Aorta (tissue), 5 donors: ENCODE measurements at places on chromosomes 12 and 14. TPM values are rescaled to one million over a fixed set of nuclear protein-coding genes. Genes with fewer than 3 reads are reported as not detected.

The CDC42BPB gene
- 101 TPM for total RNA-seq

The DPPA3 gene
- total RNA-seq, result not detected

The LRRK2 gene
- total RNA-seq, result 42.0 TPM

The ENDOU gene
- 1.7 TPM for total RNA-seq

DNA sequence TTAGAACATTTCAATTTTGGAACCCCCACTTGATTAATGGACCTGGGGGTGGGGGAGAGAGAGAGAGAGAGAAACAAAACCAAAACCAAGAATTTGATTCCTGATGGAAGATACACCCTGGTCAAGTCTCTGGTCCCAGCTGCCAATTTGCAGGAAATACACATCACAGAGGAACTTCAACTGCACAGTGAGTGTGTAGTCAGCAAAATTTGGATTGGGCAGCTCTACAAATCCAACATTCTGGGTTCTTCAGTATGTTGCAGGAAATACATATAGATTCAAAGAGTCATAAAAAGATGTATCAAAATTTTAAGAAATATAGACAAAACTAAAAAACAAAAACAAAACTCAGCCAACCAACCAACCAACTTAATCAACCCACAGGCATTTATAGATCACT is 17.4 kb downstream of the DNAH10 start:
- H3K27me3 ChIP-seq, result no peaks in the 10 kb centered on the region
- H3K4me3 ChIP-seq, result no peak overlapping the region
- no peak for DNase-seq

DNA sequence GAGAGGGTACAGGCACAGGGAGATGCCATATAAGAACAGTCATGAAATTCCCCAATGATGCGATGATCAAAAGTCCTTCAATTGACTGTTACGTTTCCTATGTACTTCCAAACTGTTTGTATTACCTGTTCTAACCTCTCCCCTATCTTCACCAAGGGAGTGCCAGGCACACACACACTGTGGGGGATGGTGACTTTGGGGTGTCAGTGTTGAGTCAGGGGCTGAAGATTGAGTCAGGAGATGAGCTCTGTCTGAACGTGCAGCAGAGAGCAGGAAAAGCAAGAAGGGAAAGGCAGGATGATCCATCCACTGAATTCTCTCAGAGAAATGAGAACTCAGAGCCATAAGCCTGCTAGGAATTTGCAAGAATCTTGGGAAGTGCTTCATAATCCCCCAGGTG is 153.4 kb downstream of the EFCAB11 start:
- DNase-seq, result no peak
- H3K27me3 ChIP-seq, result no peaks in the 10 kb centered on the region
- H3K27ac ChIP-seq, result no peak overlapping the region

- H3K4me1 ChIP-seq, result peaks cover 1% of the 10 kb centered on the region
- H3K36me3 ChIP-seq, result no peaks in the 10 kb centered on the region
- DNase-seq, result no peak
- no peaks in the 10 kb centered on the region for H3K27me3 ChIP-seq
- no peak overlapping the region for H3K27ac ChIP-seq
Observed at GRCh38 chr12:93198086-93198485, 179.6 kb upstream of the NUDT4 start.

DNA sequence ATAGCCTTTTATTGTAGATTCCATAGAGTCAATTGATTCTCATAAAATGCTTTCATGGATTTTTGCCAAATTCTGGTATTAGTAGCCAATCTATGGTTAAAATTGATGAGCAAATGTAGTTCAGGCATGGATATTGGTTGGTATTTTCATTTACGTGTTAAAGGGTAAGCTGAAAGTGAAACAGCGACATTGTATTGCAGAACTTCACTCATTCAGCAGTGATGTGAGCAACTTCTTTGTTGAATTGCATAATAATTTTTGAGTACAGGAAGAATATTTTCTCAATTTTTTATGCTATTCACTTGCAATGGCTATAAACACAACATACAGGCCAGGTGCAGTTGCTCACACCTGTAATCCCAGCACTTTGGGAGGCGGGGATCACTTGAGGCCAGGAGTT is 24.2 kb upstream of the FAM222A start:
- no peaks in the 10 kb centered on the region for H3K36me3 ChIP-seq
- no peak overlapping the region for H3K4me3 ChIP-seq
- H3K27me3 ChIP-seq, result no peaks in the 10 kb centered on the region
- no peak for DNase-seq
- H3K27ac ChIP-seq, result no peak overlapping the region

DNA sequence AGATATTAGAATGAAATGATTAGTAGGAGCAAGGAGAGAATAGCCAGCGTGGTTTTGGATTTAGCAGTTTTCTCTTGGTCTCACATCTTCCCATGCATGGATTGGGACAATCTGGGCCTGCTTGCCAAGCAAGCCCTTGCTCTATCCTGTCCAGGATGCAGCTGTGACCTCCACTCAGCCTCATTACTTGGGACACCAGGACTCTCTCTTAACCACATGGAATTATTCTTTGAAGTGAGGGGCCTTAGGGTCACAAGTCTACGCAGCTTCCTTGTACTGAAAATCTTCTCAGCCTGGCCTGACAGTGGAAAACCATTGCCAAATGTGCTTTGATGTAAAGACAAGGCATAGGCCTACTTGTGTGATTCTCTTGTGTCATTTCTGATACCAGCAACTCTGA is 28.0 kb upstream of the DCN start:
- no peaks in the 10 kb centered on the region for H3K36me3 ChIP-seq
- H3K27me3 ChIP-seq, result no peaks in the 10 kb centered on the region
- H3K4me3 ChIP-seq, result no peak overlapping the region
- DNase-seq, result no peak
- no peak overlapping the region for H3K27ac ChIP-seq
- no peaks in the 10 kb centered on the region for H3K4me1 ChIP-seq

DNA sequence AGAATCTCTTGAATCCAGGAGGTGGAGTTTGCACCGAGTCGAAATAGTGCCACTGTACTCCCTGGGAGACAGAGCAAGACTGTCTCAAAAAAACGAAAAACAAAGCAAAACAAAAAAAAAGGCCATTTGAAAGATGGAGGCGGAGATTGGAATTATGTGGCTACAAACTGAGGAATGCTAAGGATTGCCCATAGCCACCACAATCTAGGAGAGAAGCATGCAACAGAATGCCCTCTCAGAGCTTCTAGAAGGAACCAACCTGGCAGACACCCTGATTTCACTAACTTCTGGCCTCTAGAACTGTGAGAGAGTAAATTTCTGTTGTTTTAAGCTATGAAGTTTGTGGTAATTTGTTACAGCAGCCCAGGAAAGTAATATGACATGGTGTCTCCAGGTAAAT is 50.1 kb upstream of the LIMA1 start:
- H3K27me3 ChIP-seq, result no peaks in the 10 kb centered on the region
- no peak for DNase-seq
- no peak overlapping the region for H3K4me3 ChIP-seq
- H3K36me3 ChIP-seq, result no peaks in the 10 kb centered on the region
- H3K27ac ChIP-seq, result no peak overlapping the region

GRCh38 chr12:57729321-57729844 is 9.2 kb downstream of the AGAP2 start:
- DNase-seq, result no peak
- H3K27ac ChIP-seq, result no peak overlapping the region
- H3K4me1 ChIP-seq, result no peaks in the 10 kb centered on the region
- no peaks in the 10 kb centered on the region for H3K36me3 ChIP-seq

GRCh38 chr14:69620211-69620611 is 8.8 kb downstream of the SUSD6 start:
- H3K4me3 ChIP-seq, result no peak overlapping the region
- no peak for DNase-seq
- H3K27ac ChIP-seq, result no peak overlapping the region
- H3K4me1 ChIP-seq, result peaks cover 10% of the 10 kb centered on the region
- H3K36me3 ChIP-seq, result no peaks in the 10 kb centered on the region

GRCh38 chr14:72318648-72319047 is 386.4 kb downstream of the RGS6 start:
- no peaks in the 10 kb centered on the region for H3K4me1 ChIP-seq
- H3K27me3 ChIP-seq, result peaks cover 4% of the 10 kb centered on the region
- DNase-seq, result no peak
- H3K4me3 ChIP-seq, result no peak overlapping the region
- no peak overlapping the region for H3K27ac ChIP-seq

- H3K4me3 ChIP-seq, result no peak overlapping the region
- no peaks in the 10 kb centered on the region for H3K36me3 ChIP-seq
- DNase-seq, result no peak
- H3K4me1 ChIP-seq, result no peaks in the 10 kb centered on the region
Observed at GRCh38 chr12:87924149-87924548, 105.1 kb downstream of the C12orf50 start.

DNA sequence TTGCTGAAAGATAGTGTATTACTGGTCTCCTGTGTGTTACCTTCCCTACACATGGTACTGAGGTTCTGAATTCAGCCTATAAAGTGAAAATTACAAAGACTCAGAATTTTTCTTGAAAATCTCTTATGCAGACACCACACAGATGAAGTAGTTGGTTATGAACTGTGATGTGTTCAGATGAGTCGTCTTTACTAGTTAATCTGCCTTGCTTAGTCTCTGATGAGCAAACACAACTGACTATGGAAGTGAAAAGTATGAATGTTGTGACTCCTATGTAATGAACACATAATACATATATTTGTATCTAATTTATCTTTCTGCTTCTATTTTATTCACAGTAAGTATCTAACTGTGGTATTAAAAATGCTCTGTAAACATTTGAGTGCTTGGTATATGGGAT is 4.7 kb downstream of the MTERF2 start:
- H3K27me3 ChIP-seq, result no peaks in the 10 kb centered on the region
- H3K27ac ChIP-seq, result no peak overlapping the region
- no peak for DNase-seq
- H3K36me3 ChIP-seq, result no peaks in the 10 kb centered on the region
- no peak overlapping the region for H3K4me3 ChIP-seq
- H3K4me1 ChIP-seq, result no peaks in the 10 kb centered on the region

DNA sequence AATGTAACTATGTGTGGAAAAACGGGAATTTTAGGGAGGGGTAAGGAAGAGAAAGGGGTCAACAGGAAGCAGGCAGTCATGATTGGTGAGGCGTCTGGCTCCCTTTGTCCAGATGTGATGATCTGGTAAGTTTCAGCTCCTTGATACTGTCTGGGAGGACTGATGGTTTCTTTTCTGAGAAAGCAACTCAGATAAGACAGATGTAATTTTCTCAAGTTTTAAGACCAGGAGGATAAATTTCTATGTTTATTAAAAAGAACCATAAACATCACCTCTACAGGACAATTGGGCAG is 21.9 kb upstream of the AMN1 start:
- DNase-seq, result no peak
- H3K27ac ChIP-seq, result no peak overlapping the region
- no peak overlapping the region for H3K4me3 ChIP-seq
- H3K27me3 ChIP-seq, result no peaks in the 10 kb centered on the region
- no peaks in the 10 kb centered on the region for H3K36me3 ChIP-seq
- H3K4me1 ChIP-seq, result no peaks in the 10 kb centered on the region

DNA sequence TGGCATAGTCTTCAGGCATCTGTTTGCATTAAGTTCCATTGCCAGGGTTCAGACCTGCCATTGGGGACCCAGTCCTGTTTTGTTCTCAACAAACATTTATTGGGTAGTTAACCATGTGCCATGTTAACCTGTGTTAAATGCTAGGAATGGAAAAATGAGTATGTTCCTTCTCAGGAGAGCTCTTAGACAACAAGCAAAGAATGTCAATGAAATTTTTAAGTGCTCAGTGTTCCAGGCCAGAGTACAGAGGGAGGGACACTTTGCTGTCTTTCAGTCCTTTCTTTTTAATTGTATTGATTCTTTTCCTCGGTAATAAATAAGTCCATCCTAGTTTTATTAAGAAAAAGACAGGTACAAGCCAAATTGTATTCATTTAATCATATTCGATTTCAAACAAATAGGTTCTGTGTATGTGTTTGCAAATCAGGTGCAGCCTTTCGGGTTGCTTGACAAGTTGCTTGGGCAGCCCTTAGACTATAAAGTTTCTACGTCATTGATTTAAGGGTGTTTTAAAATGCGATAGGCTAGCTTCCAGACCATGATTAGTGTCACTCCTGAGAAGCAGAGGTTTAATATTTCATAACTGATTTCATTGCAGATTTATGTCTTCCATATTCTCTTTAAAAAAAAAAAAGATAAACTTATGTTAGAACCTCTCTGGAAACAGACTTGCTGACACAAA is 123.1 kb downstream of the DERA start:
- no peaks in the 10 kb centered on the region for H3K27me3 ChIP-seq
- H3K27ac ChIP-seq, result no peak overlapping the region
- no peak for DNase-seq
